ENCODE measurements at places on chromosomes 16 and 17.
A peak's percentile ranks its signal among the peaks of the same experiment; 100 is the strongest.

DNA sequence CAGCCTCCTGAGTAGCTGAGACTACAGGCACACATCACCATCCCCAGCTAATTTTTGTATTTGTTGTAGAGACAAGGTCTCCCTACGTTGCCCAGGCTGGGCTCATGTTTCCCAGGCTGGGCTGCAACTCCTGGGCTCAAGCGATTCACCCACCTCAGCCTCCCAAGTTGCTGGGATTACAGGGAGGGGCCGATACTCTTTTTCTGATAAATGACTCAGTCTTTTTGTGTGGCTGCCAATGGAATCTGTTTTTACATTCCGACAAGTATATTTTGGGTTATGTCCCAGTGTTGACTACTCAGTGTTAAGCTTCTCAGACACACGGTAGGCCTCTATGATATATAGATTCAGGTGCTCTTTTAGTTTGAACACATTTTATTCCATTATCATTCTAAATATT is 58.1 kb downstream of the SLFN11 start:
- peak; percentile 76 for DNase-seq

DNA sequence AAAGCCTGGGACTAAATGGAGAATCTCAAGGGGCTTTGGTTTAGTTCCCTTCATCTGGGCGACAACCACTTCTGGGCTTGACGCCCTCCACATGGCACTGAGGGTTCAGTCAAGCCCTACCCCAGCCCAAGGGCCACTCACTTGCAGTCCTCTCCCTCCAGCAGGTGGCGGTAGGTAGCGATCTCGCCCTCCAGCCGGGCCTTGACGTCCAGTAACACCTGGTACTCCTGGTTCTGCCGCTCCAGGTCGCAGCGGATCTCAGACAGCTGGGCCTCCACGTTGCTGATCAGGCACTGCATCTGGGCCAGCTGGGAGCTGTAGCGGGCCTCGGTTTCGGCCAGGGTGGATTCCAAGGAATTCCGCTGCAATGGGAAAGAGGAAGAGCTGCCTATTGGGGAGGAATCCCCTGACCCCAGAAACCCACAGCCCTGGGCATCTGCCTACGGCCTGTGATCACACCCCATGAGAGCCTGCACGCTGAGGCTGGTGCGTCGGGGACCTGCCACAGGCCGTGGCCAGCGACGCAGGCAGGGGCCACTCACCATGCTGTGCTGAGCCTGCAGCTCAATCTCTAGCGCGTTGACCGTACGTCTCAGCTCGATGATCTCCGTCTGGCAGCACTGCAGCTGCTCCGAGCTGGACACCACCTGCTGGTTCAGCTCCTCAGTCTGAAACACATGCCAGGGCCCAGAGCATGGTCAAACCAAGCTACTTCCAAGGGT is 2.7 kb downstream of the KRT36 start:
- DNase-seq, result no peak

- no peak for DNase-seq
These were observed 39.9 kb downstream of the CEP95 start for GRCh38 chr17:64546716-64547115.

GRCh38 chr17:47837401-47838039 is 3.6 kb downstream of the SCRN2 start:
- DNase-seq, result no peak

GRCh38 chr17:41013606-41014005 is 4.7 kb upstream of the KRTAP3-1 start:
- peak; percentile 54 for DNase-seq

DNA sequence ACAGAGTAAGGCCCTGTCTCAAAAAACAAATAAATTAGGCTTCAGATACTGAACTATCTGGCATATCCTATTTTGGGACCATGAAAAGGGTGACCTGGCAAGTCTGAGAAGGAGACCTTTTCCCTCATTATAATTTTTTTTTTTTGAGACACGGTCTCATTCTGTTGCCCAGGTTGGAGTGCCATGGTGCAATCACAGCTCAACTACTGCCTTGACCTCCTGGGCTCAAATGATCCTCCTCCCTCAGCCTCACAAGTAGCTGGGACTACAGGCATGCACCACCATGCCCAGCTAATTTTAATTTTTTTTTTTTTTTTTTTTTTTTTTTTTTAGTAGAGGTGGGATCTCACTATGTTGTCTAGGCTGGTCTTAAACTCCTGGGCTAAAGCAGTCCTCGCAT is 37.3 kb downstream of the PLCG2 start:
- DNase-seq, result no peak

DNA sequence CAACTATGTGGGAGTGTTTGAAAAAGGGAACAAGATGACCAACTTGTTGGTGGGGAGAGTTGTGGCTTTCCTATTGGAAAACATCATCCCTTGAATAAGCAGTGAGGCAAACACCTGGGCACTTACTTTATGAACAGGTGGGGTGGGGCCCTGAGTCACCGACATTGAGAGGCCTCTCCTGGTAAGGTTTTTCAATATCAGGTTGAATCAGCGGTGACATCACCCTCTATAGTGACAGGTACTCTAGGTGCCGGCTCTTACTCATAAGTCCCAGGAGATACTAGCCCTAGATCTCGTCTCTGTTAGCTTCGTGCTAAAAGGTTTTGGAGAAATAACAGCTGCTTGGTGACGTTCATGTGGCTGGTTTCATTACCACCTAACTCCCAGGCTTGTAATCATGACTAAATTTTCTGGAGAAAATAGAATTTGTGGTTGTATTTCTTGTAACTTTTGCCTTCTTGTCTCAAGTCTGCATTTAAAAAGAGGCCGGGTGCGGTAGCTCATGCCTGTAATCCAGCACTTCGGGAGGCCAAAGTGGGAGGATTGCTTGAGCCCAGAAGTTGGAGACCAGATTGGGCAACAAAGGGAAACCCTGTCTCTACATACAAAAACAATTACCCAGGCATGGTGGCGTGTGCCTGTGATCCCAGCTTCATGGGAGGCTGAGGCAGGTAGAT is 19.3 kb downstream of the CDH1 start:
- DNase-seq, result no peak

DNA sequence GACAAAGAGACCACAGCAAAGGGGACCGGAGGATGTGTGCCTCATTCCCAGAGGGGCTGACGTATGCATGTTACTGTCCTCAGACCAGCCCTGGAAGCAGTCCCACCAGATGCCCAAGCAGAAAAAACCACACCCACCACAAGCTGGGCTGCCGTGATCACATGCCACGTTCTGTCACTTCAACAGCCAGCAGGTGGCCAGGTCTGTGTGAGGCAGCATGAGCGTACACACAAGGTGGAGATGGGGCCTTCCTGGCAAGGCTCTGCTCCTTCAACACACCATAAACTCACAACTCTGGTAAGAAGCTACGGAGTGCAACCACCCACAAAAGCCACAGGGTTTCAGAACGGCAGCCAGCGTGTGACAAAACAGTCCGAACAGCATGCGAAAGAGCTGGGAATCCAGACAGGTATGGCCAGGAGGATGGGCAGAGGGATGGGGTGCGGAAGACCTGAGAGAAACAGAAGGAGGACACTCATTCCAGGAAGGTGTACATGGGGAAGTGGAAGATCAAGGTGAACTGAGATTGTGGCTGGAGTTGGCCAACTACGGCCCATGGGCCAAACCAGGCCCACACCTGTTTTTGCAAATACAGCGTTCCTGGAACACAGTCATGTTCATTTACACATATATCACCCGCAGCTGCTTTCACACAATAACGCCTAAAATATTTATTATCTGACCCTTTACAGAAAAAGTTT is 27.9 kb downstream of the MBTPS1 start:
- DNase-seq, result no peak

DNA sequence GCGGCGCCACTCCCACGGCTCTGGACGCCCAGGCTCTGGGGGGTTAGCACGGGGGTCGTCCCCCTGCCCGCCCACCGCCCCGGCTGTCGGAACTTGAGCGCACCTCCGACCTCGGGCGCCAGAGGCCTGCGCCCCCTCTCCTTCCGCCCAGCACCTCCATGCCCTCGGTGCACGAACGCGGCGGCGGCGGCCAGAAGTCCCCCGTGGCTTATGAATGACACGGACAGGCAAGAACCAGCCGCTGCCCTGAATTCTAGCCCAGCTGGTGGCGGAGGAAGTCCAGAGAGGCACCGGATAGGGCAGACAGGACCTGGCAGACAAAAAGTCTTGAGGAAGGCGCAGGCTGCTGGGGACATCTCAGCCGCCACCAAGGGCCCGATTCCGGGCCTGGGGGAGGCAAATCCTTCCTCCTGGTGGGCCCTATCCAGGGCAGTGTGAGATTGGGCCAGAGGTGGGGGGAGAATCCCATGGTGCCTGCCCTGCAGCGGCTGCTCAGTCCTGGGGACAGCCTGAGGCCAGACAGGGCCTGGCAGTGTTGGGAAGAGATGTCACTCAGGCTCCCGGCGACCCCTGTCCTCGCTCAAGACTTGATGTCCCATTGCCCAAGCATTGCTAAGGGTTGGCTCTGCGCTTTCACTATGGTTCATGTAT is 897 bp upstream of the CYGB start:
- no peak for DNase-seq

- no peak for DNase-seq
These were observed 21.1 kb upstream of the SPATA32 start for GRCh38 chr17:45282683-45283644.
